ENCODE measurements at places on chromosomes 6 and 20. TPM values are rescaled to one million over a fixed set of nuclear protein-coding genes. Genes with fewer than 3 reads are reported as not detected.

POU5F1 gene
- total RNA-seq: not detected

FRK gene
- total RNA-seq: 1.3 TPM

B3GAT2 gene
- total RNA-seq: not detected

THBD gene
- 10.4 TPM for total RNA-seq

HCK gene
- 4.7 TPM for total RNA-seq

DNA sequence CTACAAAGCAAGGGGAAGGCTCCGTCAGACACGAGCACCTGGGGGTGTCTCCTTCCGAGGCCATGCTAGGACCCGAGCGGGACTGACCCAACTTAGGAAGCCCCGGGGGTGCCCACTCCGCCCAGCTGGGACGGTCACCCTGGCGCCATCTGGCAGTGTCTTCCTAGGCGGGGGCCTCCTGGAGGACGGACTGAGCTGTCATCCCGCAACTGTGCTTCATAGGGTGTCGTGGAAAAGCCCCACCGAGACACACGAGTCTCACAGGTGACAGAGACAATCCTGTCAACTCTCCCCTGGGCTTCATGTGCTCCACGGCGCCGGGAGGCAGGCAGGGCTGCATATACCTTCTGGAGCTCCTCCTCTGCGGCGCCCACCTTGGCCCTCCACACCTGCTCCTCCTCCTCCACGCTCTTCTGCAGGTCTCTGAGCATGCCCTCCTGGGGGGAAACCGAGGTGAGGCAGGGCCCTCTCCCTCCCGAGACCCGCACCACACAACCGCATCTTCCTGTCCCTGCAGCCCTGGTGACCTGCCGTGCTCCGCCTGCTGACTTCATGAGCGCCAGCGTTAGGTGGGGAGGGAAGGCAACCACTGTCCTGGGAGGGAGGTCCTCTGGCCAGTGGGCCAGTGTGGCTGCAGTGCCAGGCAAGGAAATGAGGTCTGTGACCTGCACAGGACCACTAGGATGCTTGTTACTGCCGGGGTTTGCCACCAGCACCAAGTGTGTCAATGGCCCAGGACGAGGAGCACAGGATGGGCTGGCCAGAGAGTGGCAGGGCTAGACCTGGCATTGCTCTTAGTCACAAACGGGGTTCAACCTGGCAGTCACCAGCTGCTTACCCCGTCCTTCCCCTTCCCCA is 50.7 kb downstream of the DSTN start:
- DNase-seq: peak; percentile 6

DNA sequence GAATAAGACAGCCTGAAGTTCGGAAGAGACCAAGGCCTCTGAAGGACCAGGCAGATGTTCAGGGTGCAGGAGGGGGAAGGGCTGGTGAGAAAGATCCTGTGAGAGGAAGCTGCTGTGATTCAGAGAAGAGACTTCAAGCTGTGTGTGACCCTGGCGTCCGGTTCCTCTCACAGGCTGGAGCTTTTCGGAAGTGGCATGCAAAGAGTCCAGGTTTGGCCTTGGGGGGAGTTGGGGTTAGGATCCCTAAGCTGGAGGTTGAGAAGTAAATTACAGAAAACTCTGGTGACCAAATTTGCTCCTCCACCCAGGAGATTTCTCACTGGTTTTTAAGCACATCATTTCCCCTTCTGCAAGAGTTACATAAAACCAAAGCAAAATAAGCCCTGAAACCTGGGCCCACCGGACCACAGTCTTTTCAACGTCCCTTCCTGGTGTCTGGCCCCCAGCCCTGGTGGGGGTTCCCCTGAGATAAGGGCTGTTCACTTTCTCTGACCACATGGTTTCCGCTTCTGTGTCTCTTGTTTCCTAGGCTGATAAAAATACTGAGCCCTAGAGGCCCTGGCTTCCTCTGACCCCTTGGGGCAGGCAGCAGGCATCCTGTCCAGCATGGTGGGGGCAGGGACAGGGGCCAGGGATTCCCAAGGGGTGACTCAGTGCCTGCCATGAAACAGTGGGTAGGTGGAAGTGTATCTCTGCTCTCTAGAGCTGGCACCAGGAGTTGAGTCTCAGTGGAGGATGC is 12.0 kb upstream of the LTA start:
- no peak for DNase-seq

DNA sequence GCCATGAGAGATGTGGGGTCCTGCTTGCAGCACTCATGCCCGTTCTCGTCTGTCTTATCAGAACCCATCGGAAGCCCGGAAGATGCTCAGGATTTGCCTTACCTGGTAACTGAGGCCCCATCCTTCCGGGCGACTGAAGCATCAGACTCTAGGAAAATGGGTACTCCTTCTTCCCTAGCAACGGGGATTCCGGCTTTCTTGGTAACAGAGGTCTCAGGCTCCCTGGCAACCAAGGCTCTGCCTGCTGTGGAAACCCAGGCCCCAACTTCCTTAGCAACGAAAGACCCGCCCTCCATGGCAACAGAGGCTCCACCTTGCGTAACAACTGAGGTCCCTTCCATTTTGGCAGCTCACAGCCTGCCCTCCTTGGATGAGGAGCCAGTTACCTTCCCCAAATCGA is 8.3 kb downstream of the PI16 start:
- DNase-seq: peak; percentile 42

- DNase-seq: no peak
Measured at GRCh38 chr6:143578054-143578453, 66.5 kb upstream of the FUCA2 start.

- no peak for DNase-seq
Measured at GRCh38 chr6:37285861-37286311, 27.9 kb upstream of the TMEM217 start.

DNA sequence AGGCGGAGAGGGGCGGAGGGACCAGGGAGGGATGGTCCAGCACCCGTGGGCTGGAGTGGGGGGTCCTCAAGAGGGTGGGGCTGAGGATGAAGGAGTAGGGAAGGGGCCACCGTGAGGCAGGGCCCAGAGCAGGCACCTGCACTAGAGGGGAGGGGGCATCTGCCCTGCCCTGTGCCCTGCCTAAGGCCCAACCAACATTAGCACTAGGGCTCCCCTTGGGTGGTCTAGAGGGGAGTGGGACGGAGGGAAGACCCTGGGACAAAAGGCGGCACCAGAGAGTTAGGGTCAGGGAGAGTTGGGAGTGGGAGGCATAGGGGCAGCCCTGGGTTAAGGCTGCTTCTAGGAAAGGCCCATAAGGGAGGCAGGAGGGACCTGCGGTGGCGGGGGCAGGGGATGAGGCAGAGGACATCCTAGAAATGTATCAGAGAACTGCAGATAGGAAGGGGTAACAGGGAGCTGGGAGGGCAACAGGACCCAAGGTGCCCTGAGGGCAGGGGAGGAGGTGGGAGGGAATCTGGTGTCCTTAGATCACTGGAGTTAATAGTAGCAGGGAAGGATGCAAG is 24.5 kb downstream of the HLA-F start:
- no peak for DNase-seq

GRCh38 chr6:169813969-169814368 is 62.5 kb downstream of the ERMARD start:
- no peak for DNase-seq

DNA sequence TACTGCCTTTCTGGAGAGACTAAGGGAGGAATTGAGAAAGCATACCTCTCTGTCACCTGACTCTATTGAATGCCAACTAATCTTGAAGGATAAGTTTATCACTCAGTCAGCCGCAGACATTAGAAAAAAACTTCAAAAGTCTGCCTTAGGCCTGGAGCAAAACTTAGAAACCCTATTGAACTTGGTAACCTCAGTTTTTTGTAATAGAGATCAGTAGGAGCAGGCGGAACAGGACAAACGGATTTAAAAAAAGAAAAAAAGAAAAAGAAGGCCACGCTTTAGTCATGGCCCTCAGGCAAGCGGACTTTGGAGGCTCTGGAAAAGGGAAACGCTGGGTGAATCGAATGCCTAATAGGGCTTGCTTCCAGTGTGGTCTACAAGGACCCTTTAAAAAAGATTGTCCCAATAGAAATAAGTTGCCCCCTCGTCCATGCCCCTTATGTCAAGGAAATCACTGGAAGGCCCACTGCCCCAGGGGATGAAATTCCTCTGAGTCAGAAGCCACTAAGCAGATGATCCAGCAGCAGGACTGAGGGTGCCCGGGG is 43.1 kb upstream of the RNF182 start:
- no peak for DNase-seq

DNA sequence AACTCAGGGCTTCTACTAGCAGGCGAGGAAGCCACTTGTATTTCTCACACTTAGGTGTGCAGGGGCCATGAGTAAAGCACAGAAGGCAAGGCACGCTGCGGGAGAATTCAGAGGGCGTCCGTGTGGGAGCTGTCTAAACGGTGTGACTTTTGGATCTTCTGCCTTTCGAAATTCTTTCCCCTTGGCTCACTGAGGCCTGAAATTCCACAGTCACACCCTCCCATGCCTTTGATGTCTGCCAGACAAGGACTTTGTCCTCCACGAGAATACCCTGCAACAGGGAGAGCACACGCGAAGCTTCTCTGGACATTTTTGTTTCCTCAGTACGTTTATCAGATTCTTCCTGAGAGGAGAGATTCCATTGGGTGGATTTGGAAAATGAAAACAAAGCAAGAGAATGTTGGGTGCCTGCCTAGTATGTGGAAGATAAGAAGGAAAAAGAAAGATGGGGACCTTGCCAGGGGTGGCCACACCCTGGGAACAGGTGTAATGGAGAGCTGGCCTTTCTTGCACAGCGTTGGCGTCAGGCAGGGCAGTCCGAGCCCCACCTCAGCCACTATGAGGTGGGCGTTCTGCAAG is 235.7 kb downstream of the MYLK4 start:
- DNase-seq: no peak

- no peak for DNase-seq
Measured at GRCh38 chr6:39005774-39006173, 42.8 kb upstream of the GLP1R start.

DNA sequence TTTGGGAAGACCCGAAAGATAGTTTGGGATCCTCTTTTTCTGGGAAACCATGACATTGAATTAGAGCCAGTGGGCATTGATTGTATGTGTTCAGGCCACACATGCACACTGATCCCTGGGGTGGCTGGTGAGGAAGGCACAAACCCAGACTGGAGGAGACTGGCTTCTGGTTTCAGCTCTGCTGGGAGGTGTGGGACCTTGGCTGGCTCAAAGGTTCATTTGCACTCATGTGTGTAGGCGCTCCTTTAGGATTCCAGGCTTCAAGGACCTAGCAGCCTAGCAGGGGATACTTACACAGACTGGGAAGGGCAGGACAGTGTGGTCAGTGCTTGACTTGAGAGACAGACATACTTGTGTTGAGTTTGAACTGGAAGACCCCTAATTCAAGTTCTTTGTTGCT is 7.2 kb downstream of the RIN2 start:
- no peak for DNase-seq

DNA sequence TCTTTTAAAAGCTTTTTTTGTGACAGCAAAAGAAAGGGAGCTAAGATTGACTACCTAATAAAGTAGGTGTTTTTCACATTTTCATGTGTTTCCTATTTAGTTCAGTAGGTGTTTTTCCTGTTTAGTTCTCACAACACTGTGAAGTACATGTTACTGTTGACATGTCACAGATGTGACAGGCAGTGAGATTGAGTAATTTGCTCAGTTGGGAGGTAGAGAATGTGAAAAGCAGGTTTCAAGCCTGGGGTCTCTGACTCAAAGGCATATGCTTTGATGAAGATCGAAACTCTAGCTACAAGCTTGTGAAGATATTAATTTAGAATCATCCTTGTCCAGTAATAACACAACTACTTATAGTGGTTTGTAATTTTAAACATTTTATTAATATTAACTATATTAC is 43.1 kb downstream of the SLX4IP start:
- no peak for DNase-seq

- DNase-seq: no peak
Measured at GRCh38 chr6:168741305-168741704, 300.3 kb downstream of the SMOC2 start.

- no peak for DNase-seq
Measured at GRCh38 chr6:116461331-116461931, at the start of gene CALHM6. TSS of gene CALHM6 (plus strand) at chr6:116461375. CDS start at chr6:116461930, 555 bp downstream.

DNA sequence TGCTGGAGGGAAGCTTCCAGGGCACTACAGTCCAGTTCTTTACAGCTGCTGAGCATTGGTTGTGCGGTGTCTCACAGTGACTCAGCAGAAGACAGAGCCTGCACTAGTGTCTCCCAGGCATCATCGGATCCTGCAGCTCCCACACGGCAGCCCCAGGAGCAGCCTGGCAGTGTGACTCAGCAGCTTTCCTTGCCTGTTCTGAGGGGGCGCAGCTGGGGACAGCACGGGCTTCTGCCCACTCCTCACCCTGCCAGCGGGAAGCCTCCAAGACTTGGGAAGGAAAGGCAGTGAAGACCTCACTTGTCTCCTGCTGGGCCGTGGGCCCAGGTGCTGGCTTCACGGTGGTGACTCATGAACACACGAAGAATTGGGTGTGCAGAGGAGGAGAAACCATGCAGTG is 165.4 kb downstream of the SYNDIG1 start:
- DNase-seq: no peak

GRCh38 chr20:34642009-34642408 is 34.9 kb downstream of the PIGU start:
- DNase-seq: no peak

DNA sequence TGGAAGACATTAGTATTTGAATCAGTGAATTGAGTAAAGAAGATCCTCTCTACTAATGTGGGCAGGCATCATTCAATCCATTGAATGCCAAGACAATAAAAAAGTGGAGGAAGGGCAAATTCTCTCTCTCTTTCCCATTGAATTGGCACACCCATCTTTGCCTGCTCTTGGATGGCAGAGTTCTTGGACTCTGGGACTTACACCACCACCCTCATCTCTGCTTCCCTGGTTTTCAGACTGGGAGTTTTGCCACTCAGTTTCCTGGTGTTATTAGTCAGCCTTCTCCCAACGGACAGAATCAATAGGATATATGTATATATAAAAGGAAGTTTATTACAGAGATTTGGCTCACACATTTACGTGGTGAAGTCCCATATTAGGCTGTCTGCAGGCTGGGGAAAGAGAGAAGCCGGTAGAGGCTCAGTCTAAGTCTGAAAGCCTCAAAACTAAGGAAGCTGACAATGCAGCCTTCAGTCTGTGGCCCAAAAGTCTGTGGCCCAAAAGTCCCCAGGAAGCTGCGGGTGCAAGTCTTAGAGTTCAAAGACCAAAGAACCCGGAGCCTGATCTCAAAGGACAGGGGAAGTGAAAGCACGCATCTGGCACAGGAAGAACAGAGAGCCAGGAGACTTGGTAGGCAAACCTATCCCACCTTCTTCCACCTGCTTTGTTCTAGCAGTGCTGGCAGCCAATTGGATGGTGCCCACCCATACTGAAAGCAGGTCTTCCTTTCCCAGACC is 64.4 kb downstream of the SMPDL3A start:
- DNase-seq: no peak
